ENCODE measurements at places on chromosomes 11 and 22. TPM values are rescaled to one million over a fixed set of nuclear protein-coding genes. Genes with fewer than 3 reads are reported as not detected.

RPL3 gene
- 3,313 TPM for polyA plus RNA-seq

FAM111A gene
- 101 TPM for polyA plus RNA-seq

RTN4RL2 gene
- 3.7 TPM for polyA plus RNA-seq

DEFB131B gene
- polyA plus RNA-seq, result 1.9 TPM

C1QTNF4 gene
- polyA plus RNA-seq, result 3.7 TPM

C11orf65 gene
- 2.3 TPM for polyA plus RNA-seq

KCNE3 gene
- 12.4 TPM for polyA plus RNA-seq

CRYBB2 gene
- 0.29 TPM for polyA plus RNA-seq

NRXN2 gene
- 10.9 TPM for polyA plus RNA-seq

SCGB1D2 gene
- polyA plus RNA-seq, result not detected

DNA sequence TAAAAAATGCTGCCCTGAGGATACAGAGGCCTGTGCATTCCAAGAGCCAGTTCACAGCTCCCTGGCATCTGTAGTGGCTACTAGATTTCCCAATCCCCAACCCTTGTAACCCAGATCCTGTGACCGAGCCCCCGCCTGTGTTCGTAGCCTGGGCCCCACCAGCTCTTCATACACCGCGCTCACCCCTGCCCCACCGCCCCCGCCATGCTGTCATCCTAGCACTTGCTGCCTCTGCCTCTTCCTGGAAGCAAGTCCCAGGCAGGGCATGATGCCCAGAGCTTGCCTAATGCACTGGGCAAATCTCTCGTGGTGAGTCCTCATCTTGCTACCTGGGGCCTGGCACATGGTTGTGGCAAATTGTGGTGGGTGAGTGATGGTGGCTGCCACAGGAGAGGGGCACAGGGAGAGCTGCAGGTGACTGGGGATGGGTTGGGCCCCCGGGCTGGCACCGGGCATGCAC is 7.1 kb downstream of the MGAT3 start:
- DNase-seq, result no peak

GRCh38 chr11:62725646-62726045 is 1.6 kb downstream of the HNRNPUL2 start:
- no peak for DNase-seq

- no peak for DNase-seq
These were observed 24.2 kb downstream of the OR5B17 start for GRCh38 chr11:58334708-58335107.

- no peak for DNase-seq
These were observed 624.5 kb upstream of the CHORDC1 start for GRCh38 chr11:90847268-90847886.

DNA sequence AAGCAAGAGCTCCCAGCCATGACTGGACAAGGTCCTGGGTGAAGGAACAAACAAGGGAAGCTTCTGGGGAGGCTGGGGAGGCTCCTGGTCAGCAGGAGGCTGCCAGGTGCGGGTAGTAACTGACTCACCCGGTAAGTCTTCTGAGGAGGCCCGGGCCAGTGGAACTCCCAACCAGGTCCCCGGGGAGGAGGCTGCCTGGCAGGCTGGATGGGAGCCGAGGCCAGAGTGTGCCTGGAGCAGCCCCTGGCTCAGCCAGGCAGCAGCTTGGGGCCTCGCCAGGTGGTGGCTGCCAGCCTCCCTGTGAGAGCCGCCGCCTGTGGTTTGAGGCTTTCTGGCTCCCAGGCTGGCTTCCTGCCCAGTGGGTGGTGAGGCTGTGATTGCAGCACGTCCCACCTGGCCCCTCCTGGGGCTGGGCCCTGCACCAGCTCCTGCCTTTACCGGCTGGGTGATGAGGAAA is 46.2 kb downstream of the IGF2 start:
- DNase-seq, result peak; percentile 88

DNA sequence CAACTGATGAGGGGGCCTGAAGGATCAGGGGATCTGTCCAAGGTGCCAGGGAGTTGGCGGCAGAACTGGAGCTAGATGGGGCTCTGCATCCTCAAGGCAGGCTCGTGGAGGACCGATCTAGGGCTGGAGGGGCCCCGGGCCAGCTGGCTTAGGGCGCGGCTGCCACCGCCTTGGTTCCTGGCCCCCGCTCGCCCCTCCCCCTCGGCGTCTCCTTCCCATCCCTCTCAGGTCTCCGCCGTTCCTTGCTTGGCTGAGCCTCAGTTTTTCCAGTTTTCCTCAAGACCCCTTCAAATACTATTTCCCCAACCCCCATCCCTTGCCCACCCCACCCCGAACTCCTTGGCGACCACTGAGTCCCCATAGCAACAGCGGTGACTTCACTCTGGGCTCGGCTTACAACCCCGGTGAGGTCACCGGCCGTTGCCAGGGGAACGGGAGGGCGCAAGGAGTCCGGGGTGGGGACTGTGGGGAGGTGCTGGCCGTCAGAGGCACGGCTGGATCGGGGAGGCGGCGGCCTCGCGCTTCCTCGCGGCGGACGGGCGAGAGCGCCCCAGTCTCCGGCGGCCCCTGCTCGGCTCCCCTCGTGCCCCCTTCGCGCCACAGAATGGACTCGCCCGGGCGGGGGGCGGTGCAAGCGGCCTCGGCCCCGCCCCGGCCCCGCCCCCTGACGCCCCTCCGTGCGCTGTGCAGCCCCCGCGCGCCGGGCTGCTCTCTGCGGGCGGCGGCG is 7.5 kb downstream of the FREY1 start:
- peak; percentile 74 for DNase-seq

- DNase-seq, result no peak
These were observed 322.7 kb upstream of the ISX start for GRCh38 chr22:34743110-34743751.

- DNase-seq, result no peak
These were observed 253.2 kb downstream of the ST3GAL4 start for GRCh38 chr11:126608658-126609057.

GRCh38 chr22:44181912-44182587 is 1.3 kb downstream of the PARVG start:
- no peak for DNase-seq

- DNase-seq, result no peak
These were observed 59.2 kb downstream of the MPPED1 start for GRCh38 chr22:43470941-43471585.

DNA sequence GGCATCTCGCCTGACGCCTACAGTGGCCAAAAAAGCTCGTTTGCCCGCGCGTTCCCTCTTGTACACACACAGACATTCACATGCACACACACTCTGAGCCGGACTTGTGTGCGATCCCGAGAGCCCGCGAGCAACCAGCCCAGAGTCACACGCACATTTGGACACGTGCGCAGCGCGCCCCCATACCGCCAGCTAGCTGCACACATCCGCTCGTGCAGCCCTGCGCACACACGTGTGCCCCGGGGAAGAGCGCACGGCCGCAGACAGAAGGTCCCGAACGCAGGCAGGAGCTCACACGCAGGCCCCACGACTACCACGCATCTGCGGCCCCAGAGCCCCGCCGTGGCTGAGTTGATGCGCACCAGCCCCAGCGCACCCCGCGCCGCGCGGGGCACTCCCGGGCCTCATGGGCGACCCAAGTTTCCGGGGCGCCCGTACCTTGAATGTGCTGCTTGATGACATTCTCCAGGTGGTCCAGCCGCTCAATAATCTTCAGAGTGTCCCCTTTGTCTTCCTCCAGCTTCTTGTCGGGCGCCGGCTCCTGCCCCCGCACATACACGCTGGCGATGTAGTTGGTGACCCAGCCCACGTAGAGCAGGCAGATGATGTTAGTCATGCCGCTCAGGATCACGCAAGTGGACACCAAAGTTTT is 758 bp downstream of the GALNT18 start:
- DNase-seq, result peak; percentile 79

GRCh38 chr11:42498971-42499370 is 812.8 kb upstream of the API5 start:
- DNase-seq, result no peak

DNA sequence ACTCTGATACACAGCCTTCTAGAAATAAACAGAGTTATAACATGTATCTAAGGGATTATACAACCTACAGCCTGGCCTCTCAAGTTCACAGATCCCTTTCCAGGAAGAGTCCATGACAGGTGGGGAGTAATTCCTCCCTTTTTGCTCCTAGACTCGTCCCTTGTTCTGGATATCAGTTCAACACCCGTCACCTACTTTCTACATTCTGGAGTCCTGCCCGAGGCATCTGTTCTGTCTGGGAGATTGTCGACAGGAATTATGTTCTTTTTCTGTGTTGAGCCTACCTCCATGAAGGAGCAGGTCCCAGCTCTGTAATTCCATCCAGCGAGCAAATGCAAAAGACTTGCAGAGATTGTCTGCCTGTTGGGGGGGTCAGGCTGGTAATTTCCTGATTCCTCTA is 224.6 kb upstream of the NTM start:
- no peak for DNase-seq

- DNase-seq, result no peak
These were observed 7.1 kb downstream of the KCNQ1 start for GRCh38 chr11:2451916-2452315.

DNA sequence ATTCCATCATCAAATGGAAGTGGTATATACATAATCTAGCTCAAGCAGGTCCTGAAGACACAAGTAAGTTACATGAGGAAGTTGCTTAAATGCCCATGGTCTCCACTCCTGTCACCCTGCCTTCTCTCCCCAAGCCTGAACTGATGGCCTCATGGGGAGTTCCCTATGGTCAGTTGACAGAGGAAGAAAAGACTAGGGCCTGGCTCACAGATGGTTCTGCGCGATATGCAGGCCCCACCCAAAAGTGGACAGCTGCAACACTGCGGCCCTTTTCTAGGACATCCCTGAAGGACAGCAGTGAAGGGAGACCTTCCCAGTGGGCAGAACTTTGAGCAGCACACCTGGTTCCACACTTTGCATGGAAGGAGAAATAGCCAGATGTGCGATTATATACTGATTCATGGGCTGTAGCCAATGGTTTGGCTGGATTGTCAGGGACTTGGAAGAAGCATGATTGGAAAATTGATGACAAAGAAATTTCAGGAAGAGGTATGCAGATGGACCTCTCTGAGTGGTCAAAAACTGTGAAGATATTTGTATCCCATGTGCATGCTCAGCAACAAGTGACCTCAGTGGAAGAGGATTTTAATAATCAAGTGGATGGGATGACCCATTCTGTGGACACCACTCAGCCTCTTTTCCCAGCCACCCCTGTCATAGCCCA is 17.3 kb upstream of the CD82 start:
- DNase-seq, result no peak

DNA sequence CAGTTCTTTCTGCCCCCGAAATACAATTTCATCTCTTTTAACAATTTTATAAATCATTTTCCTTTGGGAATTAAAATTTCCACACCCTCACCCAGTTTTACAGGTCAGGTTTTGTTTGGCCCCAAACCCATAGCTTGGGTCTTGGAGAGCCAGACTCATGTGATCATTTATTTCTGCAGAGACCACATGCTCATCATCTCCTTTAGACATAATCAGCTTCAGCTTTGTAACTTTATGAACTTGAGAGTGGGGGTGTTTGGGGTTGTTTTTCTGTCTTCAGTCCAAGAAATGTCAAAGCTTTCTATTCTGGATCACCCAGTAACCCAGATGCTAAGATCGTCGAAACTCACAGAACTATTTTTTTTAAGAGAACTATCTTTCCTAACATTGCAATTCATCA is 70.9 kb downstream of the DBX1 start:
- no peak for DNase-seq

GRCh38 chr11:113833151-113833550 is 42.2 kb downstream of the USP28 start:
- DNase-seq, result no peak

- no peak for DNase-seq
These were observed 5.2 kb downstream of the UPB1 start for GRCh38 chr22:24500277-24500820.

DNA sequence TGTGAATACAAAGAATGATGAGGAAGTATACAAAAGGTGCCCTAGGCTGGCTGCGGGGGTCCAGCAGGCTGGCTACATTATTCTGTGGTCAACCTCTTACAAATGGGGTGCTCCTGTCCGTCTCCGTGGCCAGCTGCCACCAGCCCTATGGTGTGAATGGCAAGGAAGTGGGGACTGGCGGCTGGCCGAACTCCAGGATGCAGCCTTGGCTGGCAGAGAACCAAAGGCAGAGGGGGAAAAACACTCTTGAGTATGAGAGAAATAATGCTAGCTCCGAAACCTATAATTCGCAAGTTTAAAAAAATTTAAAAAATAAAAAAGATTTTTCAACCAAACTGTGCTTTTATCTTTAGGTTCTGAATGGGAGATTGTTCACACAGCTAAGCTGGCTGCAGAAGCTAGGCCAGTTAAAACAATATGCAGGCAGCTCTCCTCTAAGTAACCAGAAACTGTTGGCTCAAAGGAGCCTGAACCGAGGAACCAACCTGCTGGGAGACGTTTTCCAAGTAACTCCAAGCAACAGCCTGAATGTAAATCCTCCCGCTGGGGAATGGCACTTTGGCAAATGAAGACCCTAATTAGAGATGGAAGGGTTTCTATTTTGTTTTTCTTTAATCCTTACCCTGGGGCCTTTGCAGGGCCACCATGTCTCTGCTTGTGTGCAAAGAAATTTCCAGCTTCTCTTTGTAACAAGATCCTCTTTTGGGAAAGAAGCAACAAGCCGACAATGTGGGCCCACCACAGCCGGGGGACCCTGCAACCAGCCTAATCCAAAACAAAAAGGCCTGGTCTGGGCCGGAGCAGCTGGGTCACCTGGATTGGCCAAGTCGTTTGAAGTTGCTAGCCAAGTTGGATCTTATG is 50.2 kb downstream of the C22orf31 start:
- DNase-seq, result no peak

GRCh38 chr11:20881328-20882079 is 212.1 kb downstream of the NELL1 start:
- DNase-seq, result no peak

GRCh38 chr11:122253589-122254231 is 137.7 kb upstream of the BLID start:
- peak; percentile 29 for DNase-seq

DNA sequence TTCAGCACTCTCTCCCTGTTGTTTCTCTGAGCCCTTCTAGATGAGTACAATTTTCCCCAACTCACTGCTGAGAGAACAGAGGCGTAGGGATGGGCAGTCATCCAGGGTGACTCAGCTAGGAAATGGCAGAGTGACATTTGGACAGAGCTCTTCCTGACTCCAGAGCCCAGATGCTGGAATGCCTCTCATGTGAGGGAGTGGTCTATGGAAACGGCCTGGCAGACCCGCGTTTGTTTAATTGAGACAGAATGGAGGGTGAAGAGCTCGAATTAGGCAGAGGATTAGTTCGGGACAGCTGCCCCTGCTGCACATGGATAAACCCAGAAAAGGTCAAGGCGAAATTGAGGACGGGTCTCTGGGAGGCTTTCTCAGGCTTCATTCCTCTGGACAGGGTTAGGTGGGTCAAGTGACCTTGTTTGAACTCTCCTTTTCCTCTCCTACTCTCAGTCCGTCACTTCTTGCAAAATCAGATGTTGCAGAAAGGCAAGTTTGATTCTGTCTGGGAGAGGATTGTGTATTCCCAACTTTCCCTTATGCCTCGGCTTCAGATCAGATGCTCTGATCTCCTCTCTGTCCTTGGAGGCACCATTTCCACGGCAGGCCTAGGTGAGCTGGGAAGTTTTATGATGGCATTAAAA is 7.6 kb upstream of the LMO2 start:
- DNase-seq, result no peak

GRCh38 chr22:42964994-42965699 is 49.8 kb downstream of the PACSIN2 start:
- DNase-seq, result no peak

GRCh38 chr11:2807801-2808241 is 77.8 kb downstream of the CDKN1C start:
- DNase-seq, result no peak
